ENCODE measurements at places on chromosomes 11 and 22.

GRCh38 chr22:19321757-19322156, 30.2 kb upstream of the CLTCL1 start:
- no peak for DNase-seq

- DNase-seq, result no peak
These were observed 560.4 kb downstream of the TBC1D22A start for GRCh38 chr22:47322854-47323253.

DNA sequence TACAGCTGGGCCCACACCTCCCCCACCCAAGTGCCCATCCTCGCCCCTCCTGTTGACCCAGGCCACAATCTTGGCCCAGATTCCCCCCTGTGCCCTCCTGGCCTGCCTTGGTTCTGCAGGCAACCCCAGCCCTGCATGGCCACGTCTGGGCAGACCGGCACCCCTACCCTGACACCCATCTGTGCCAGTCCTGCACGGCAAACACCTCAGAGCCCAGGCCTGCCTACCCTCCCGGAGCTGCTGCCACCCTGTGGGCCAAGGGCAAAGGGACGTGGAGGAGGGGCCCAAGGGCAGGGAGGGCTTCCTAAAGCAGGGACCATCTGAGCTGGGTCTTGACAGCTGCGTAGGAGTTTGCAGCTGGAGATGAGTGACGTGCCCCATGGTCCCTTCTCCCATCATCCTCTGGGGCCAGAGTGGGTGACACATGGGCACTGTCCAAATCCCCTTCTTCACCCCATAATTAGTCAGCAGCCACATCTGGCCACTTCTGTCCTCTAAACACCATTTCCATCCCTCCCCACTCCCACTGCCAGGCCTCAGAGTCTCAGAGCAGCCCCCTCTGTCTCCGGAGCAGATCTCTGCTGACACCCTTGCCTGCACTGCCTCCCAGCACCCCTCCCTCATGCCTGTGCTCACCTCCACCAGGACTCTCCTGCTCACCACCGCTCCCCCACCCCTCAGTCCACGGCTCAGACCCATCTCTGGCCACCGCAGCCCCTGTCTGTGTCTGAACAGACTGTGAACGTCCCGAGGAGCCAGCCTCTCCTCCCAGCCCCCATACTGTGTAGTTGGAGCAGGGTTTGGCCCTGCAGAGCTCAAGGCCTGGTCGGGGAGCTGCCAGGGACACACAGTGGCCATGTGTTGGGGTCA, 35.6 kb upstream of the PPARA start:
- DNase-seq, result no peak

- no peak for DNase-seq
These were observed 1036.0 kb downstream of the OPCML start for GRCh38 chr11:132496341-132496740.

- no peak for DNase-seq
These were observed 5.4 kb upstream of the DKK3 start for GRCh38 chr11:12013781-12014180.

DNA sequence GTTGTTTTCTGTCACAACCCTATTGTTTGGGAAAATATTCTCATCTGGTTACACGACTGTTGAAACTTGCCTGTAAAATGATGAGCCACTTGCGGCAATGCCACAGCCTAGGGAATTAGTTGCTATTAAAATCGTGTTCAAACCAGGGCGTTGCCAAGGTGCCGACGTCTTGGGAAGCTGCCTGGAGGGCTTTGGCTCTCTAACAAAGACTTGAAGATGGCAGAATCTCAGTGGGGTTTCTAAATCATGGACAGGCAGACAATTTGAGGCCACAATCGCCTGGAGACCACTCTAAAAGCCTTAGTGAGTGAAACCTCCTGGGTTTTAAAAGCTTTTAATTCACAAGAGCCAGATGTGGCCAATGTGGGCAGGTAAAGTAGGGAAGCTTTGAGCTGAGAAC, 117.2 kb upstream of the BMAL1 start:
- no peak for DNase-seq

DNA sequence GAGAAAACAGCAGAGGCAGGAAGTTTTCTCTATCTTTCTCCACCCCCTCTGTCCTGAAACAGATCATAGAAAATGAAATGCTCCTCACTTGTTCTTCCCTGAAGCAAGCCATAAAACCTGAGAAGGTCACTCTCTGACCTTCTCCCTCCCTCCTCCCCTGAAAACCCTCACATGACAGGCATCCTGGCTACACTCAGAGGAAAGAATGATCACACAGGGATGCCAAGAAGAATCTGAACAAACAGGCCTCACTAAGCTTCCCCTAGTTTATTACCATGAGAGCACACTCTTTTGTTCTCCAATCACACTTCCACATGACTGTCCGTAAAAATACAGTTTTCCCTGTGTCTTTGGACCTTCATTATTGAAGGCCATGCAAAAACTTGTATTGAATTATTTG, 300.1 kb downstream of the BUD13 start:
- no peak for DNase-seq

DNA sequence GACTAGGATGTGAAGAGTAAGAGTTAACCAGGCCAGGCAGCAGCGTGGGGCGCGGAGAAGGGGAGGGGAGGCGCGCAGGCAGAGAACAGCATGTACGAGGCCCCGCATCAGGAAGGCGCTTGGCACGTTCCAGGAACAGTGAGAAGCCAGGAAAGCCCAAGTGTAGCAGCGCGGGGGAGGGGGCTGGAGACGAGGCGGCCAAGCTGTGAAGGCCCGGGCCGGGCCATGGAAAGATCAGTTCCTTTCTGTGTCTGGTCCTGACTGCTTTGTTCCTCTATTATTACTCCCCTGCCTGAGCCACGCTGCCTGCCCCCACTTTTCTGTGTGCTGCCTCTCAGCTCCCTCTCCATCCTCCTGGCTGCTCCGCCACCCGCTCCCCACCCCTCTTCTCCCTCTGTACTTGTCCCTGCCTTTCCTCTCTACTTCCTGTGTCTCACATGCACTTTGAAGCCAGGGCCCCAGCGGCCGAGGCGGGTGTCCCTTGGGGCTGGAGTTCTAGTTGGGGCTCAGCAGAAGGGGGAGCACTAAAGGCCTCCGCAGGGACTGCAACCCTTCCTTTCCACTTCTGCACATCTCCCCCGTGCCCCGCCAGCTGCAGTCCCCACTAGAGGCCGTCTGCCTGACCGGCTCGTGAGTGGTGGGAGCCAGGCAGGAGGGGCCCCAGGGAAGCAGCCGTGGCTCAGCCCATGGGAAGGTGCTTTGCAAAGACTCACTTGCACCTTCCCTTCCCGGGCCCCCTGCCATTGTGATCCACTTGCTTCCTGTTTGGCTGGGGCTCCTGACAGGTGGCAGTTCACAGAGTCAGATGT, 63.7 kb downstream of the PRDM11 start:
- DNase-seq, result no peak

DNA sequence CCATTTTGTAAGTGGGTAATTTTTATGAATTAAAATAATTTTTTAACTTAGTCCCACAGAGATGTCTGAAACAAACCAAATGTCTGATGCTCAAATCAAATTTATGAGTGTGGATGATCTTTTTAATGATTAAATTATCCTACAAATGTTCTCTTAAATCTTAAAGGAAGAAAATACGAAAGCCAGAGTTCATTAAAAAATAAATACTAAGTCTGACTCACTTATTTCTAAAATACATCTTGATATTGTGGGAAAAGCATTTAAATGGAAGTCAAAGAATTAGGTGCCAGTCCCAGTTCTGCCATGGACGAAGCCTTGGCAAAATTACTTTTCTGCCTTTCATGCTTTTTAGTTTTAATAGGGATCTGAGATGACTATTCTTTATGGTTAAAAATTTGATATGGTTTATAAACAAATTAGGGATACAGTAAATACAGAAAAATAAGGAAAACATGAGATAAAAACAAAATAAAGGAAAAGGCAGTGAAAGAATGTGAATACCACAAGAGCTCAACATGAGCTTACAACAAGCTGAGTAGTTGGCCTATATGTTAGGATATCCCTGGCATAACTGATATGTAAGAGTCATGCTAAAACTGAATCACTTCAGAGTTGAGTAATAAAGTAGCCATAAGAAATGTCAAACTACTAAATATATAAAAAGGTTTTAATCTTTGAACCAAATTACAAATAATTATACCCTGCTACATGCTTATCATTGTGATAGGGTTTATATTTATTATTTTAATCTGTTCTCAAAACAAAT, 9.2 kb downstream of the CCDC34 start:
- no peak for DNase-seq

GRCh38 chr11:135027461-135027860, 615.4 kb upstream of the B3GAT1 start:
- no peak for DNase-seq

- DNase-seq, result no peak
These were observed 223.0 kb downstream of the TBC1D22A start for GRCh38 chr22:46985507-46985882.

GRCh38 chr11:24390762-24391161, 106.1 kb upstream of the LUZP2 start:
- no peak for DNase-seq
